ENCODE measurements at places on chromosomes 7 and 10.

GRCh38 chr10:99621454-99622251, 1.4 kb upstream of the SLC25A28 start:
- no peak for DNase-seq

DNA sequence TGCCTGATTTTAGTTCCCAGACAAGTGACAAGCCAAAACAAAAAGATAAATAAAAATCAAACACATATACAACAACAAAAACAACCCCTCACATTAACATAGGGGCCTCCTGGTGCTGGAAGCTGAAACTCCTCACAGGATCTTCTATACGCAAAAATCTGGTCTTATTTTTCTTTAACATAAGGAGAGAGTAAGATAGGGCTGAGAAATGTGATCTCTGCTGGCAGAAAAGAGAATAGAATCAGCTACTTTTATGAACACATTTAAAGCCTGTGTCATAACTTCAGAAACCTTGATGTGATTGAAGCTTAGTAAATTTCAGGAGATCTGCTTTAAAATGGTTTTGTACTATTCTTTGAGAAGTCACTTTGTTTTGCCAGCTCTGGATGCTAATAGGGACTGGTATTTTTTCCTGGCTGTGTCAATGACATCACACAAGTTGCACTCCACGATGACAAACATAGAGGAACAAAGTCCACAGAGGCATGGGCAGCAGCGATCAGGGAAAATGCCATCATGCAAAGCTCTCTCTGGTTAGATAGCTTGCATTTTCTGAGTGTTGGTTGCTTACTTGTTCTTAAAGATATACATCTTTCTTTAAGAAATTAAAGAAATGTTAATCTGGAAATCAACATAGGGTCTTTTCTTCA, 176.6 kb upstream of the SP4 start:
- no peak for DNase-seq

DNA sequence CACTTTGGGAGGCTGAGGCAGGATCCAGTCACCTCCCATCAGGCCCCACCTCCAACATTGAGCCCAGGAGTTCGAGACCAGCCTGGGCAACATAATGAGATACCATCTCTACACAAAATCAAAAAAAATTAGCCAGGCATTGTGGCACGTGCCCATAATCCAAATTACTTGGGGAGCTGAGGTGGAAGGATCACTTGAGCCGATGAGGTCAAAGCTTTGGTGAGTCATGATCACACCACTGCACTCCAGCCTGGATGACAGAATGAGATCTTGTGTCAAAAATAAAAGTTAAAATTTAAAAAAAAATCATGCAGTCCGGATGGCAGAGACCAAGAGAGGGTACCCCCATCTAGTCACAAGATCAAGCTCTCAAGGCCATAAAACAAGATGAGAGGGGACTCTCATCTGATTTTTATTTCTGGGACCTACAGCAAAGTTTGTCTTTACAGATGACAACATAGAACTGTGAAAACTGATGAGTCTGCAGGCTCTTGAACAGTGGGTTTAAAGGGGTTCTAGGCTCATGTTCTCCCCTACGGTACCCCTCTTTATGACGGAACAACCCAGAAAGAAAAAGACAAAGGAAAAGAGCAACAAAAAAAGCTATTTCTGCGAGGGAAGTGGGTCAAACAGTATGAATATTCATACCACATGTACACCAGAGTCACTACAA, 28.9 kb upstream of the CREB3L2 start:
- DNase-seq: no peak

- no peak for DNase-seq
Observed at GRCh38 chr10:86583983-86584382, 62.4 kb upstream of the WAPL start.

GRCh38 chr7:13278020-13278419, 590.6 kb downstream of the ARL4A start:
- no peak for DNase-seq

- DNase-seq: no peak
Observed at GRCh38 chr7:31362401-31362800, 21.9 kb upstream of the NEUROD6 start.

- no peak for DNase-seq
Observed at GRCh38 chr10:132516771-132517725, 20.5 kb upstream of the INPP5A start.

- DNase-seq: no peak
Observed at GRCh38 chr10:18293536-18294510, 153.6 kb downstream of the CACNB2 start.

- no peak for DNase-seq
Observed at GRCh38 chr10:53209944-53210611, 437.5 kb upstream of the MBL2 start.

- DNase-seq: no peak
Observed at GRCh38 chr10:36779238-36779846, 346.1 kb upstream of the ANKRD30A start.

- no peak for DNase-seq
Observed at GRCh38 chr7:127478461-127478860, 86.0 kb upstream of the ZNF800 start.

- no peak for DNase-seq
Observed at GRCh38 chr10:43842496-43842895, 193.8 kb upstream of the ZNF32 start.

DNA sequence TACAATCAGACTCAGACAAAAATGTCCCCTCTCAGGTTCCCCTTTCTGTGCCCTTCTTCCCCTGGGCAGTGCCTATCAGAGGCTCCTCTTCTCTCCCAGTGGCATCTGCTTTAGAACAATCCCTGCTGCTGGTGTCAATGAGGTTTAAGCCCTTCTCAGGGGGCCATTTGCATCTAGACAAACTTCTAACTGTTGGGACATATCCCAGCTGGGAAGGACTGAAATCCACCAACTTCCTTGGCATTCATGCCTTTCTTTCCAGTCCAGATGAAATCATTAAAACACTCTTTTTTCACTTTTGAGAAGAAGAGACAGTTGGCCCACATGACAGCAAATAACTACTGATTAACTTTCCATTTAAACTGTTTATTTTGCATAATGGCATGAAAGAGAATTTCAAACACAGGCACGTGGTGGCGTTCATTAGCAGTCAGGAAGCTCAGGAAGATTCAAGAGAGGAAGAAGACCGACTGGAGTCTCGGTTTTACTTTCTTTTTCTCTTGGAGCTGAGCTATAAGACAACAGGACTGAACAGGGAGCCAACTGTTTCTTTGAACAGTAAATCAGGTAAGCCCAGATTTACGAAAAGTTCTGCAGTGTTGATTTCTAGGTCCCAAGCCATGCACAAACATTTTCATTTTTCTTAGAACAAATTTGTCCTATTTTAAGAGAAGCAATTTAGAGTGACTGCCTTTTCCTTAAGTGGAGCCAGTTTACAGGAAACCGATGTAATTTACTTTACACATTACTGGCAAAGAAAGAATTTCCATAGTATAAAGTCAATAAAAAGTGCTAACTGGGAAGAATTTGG, at the start of gene GIMAP2:
TSS of gene GIMAP2 (plus strand) at position 488 of the 811 bp plus-strand sequence. CDS start 1,354 bp downstream, outside the sequence.
- no peak for DNase-seq

- no peak for DNase-seq
Observed at GRCh38 chr10:102175415-102175814, 23.2 kb downstream of the NOLC1 start.

GRCh38 chr10:11135709-11136108, 118.0 kb downstream of the CELF2 start:
- no peak for DNase-seq

GRCh38 chr7:6071406-6071805, 40.2 kb downstream of the ANKRD61 start:
- DNase-seq: no peak

- no peak for DNase-seq
Observed at GRCh38 chr10:121002586-121003205, 151.5 kb downstream of the WDR11 start.

- DNase-seq: no peak
Observed at GRCh38 chr7:11830582-11831155, 1.3 kb downstream of the THSD7A start.

DNA sequence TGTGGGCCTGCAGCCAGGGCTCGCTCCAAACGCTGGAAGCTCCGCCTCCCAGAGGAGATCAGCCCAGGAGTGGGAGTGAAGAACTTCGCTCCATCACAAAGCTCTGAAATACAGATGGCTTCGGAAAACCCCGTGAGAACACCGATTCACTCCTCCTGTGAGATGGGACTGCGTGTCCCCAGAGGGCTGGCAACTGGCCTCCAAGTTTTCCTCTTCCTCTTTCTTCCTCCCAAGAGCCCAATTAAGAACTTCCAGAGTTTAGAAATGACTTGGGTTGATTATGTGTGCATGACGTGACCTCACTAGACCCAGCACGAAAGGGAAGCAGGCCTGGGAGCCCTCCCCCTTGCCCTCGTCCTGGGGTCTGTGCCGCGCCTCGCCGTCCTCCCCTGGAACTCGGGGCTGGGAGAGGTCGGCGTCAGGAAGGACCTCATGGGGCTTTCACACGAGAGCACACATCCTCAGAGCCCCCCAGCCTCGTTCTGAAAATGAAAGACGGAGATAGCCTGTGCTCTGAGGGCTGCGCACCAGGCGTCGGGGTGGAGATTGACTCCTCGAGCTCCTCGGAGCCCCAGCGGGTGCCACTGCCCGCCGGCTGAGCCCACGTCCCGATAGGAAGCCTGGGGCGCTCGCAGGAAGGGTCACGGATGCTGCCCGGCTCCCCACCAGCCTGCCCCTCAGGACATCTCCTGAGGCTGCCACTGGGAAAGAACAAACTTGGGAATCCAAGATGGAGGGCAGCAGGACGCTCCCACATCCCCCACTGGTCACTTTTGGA, 37.8 kb downstream of the PTPRN2 start:
- DNase-seq: no peak

GRCh38 chr10:53894145-53894544, 906.9 kb downstream of the PCDH15 start:
- no peak for DNase-seq

DNA sequence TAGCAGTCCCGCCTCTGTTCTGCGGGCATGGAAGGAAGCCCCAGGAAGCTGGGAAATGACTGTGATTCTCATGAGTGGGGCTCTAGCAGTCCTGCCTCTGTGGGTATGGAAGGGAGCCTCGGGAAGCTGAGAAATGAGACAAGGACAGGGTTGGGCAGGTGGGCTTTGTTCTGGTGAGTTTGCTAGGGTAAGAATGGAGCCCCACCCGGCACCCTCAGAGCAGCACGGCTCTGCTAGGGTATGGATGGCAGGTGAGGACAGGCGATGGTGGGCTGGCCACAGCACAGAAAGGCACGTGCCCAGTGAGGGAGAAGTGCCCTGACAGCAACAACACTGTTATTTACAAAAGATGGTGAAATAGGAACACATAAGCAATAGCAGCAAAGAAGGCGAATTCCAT, 39.6 kb downstream of the SVIL start:
- DNase-seq: no peak

- no peak for DNase-seq
Observed at GRCh38 chr10:31099094-31099493, 67.4 kb upstream of the ZNF438 start.

GRCh38 chr7:94188350-94188749, 184.2 kb upstream of the BET1 start:
- no peak for DNase-seq

DNA sequence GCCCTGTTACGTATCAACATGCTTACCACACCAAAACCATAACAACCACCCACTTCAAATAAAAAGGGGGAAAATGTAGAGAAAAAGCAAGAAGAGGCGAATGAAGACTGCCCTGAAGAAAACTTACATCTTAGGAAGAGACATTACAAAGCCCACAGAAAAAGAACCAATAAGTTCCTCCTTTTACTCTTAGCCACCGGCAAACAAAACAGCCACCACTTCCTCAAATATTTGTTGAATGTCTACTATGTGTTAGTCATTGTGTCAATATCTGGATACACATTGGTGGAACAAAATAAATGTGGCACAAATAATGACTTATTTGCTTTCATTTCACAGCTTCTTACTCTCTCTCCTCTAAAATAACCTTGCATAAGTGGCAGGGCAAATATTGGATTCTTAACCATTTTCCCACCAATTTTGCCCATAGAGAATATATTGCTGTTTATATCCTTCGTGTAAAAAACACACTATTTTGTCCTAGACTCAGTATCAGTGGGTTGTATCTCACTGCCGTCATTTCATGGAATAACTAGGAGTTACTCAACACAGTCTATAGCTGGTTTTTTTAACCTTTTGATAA, 106.8 kb downstream of the ANK3 start:
- DNase-seq: no peak

DNA sequence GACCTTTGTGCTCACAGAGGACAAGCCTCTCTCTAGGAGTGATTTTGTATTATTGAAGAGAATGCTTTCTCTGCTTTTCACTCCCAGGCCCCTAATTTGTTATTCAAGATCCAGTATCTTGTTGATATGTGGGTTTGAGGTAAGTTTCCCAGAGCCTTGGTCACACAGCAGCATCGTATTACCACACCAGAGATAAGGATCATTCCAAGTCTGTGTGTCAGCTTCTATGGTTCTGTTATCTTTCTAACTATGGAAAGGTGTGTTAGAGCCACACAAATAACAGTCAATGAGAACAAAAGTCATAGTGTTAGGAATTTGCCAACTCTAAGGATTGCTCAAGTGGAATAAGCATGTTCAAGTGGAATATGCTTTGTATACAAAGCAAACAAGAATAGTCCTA, 1208.3 kb downstream of the GATA3 start:
- no peak for DNase-seq

DNA sequence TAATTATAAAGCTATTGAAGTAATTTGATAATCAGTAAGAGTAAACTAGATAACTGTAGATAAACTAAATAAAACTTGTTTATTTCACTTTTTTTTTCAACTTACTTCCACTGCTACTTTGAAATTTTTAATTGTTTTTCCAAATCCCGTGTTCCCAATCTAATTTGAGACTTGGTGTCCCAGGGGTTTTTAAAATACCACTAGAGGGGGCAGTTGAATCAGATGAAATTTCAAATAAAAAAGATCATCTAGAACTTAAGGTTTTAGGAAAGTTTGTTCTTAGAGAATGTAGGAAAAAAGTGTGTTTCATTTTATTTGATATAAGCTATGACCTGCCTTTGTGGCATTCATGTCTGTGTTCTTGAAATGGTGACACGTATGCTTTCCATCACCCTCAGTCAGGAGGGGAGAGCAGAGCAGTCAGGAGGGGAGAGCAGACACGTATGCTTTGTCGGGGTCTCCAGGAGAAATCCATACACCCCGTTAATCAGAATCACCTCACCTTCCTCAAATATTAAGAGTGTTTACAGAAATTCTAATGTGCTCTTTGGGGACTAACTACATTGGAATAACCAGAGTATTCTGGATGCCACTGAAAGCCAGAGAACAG, 49.9 kb downstream of the C10orf67 start:
- no peak for DNase-seq

- DNase-seq: no peak
Observed at GRCh38 chr7:110017405-110017804, 1073.5 kb upstream of the LRRN3 start.

- no peak for DNase-seq
Observed at GRCh38 chr7:153616711-153617325, 435.4 kb upstream of the DPP6 start.

DNA sequence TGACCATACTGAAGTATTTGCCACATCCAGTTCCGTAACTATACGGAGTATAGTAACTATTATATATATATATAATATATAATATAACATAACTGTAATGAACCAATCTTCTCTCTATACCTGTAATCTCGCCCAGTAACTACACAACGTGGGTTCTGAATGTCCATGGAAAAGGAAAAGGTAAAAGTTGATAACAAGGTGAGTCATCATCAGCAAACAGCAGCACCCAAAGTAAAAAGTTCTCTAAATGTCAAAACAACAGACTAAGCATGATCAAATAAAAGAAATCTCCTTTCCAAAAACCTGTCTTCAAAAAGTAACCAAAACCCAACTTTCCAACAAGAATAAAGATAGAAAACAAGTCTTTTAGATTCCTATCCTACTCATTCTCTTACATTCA, 42.8 kb downstream of the ELAPOR2 start:
- DNase-seq: no peak
